C1 segment of cervical spinal cord (tissue), 14 donors: ENCODE measurements at places on chromosomes 5 and 9.

DNA sequence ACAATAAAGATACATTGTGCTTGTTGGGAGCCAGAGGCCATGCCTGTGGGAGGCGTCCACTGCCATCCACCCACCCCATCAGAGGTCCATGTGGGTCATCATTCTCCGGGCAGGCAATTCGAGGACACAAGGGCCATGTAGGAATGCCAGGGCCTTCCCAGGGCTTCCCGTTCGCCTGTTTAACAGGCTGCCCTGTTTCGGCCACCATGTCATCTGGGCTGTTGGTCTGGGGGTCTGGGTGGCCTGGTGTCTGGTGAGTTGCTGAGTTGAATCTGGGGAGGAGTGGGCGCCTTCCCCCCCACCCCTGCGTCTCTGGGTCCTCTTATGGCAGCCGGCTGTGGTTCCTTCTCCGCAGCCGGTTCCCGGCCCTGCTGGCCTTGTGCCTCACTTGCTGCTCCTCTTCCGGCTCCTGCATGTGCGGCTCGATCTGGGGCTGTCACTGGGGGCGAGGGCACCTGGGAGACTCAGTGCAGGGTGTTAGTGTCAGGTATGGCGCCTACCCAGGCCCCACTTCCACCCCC, 117.4 kb downstream of the WNK2 start:
- DNase-seq, result no peak

GRCh38 chr9:20569525-20569924, 52.8 kb downstream of the MLLT3 start:
- DNase-seq, result no peak

DNA sequence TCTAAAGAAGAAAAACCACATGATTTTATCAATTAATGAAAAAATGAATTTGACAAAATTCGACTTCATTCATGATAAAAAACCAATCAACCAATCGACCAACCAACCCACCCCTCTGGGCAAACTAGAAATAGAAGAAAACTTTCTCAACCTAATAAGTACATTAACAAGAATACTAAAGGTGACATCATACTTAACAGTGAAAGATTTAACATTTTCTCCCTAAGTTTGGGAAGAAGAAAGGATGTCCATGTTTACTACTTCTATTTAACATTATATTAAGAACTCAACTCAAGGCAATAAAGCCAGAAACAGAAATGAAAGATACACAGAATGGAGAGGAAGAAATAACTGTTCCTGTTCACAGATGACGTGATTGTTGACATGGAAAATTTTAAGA, 476.1 kb upstream of the MEF2C start:
- no peak for DNase-seq

GRCh38 chr9:110104261-110104809, 103.6 kb downstream of the C9orf152 start:
- no peak for DNase-seq

GRCh38 chr9:96158909-96159575, 142.9 kb downstream of the HSD17B3 start:
- no peak for DNase-seq

DNA sequence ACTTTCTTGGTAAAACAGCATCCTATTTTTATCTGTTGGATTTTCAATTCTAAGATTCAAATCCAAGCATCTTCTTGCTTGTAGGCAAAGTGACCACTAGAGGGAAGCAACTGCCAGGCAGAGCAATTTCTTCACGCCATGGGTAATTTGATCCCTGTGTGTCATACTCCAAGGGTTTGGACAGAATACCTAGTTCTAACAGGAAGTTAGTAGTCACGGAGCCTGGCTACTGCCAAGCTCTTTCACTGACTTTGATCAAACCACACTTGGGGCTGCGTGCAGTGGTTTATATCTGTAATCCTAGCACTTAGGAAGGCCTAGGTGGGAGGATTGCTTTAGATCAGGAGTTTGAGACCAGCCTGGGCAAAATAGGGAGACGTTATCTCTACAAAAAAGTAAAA, 473.6 kb upstream of the TNC start:
- DNase-seq, result no peak

DNA sequence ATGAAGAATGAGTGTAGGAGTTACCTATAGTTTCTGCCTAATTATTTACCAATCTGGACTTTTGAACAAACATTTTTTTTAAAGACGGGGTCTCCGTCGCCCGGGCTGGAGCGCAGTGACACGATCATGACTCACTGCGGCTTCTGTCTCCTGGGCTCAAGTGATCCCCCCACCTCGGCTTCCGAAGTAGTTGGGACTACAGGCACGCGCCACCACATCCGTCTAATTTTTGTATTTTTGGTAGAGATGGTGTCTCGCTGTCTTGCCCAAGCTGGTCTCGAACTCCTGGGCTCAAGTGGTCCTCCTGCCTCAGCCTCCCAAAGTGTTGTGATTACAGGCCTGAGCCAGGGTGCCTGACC, 1.5 kb downstream of the CTNNA1 start:
- DNase-seq, result no peak

GRCh38 chr5:54563083-54563761, 45.7 kb downstream of the SNX18 start:
- no peak for DNase-seq

DNA sequence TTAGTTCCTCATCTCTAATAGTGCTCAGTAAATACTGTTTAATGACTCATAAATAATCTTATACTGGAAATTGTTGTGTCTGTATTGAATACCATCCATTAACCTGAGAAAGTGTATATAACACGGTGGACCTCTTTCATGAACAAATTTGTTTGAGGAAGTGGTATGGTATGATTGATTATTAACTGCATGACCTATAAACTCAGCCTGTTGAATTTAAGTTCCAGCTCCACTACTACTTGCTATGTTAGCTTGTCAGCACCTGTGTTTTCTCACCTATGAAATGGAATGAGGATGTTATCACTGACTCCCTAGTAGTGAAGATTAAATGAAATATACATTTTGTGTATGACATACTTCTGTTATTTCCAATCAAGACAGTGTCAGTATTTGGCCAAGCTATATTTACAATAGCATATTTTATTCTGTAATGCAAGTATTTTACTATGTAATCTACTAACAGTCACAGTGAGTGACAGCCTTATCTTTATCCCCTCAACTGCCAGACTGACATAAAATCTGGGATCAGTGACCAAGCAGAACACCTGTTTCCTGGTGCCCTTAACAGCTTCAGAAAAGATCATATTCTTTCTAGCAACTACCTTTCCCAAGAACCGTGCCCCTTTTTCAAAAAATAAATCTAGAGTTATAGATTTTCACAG, 77.3 kb upstream of the ITGA1 start:
- DNase-seq, result no peak

DNA sequence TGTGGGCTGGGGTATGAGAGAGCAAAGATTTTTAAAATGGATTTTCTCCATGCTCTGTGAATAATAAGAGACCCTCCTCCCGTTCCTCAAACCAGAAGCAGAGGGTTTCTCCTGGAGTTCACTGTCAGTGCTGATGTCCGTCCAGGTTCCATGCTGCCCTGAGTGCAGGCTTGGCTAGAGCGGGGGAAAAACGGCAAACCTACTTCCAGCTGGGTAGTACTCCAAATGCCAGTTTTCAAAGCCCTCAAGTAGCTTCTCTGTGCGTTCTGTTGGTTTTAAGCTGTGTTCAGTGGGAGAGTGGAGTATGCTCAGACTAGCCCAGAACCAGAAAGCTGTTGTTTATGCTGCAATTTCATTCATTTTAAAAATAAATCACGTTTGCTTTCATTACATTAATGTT, 40.3 kb downstream of the RASGEF1C start:
- DNase-seq, result no peak

DNA sequence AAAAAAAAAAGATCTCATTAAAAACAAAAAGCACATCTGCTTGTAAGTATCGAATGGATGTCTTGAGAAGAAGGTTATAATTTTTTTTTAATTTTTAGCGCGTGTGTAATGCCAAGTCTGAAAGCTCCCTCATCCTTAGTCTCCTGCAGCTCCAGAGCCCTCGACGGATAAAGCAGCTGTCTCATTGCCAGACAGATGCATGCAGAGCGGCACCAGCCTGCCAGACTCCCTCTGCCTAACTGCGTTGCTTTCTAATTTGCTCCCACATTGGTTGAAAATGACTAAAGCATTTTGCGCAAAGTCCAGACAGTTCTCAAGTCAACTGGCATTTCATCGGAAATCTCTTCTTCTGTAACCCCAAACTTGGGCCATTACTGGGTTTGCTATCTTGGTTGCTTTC, 29.4 kb downstream of the OLFM1 start:
- DNase-seq, result no peak

- no peak for DNase-seq
Observed at GRCh38 chr5:88890070-88890781, 7.2 kb upstream of the MEF2C start.

DNA sequence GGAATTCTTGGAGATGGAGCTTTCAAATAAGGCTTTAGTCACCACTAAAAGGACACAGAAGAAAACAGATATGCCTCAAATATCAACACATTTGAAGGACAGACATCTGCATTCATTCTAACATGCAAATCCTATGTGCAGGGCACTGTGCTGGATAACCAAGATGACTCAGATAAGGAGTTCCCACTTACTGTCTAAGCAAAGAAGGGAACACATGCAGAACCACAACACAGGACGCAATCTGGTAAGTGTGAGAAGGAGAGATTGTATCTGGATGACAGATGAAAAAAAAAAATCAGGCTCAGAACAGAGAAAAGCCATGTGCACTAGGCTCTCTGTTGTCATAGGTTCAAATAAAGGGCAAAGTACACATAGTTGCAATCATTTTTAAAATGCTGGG, 42.5 kb downstream of the ELAVL2 start:
- no peak for DNase-seq

- no peak for DNase-seq
Observed at GRCh38 chr5:141484641-141485311, at the start of gene PCDHGC4. PCDHGC4 (plus strand) TSS chr5:141485030; CDS start chr5:141485174, 144 bp downstream.

GRCh38 chr5:1826235-1826980, 25.2 kb downstream of the NDUFS6 start:
- no peak for DNase-seq

GRCh38 chr5:67221487-67222242, 25.1 kb upstream of the CD180 start:
- DNase-seq, result no peak

DNA sequence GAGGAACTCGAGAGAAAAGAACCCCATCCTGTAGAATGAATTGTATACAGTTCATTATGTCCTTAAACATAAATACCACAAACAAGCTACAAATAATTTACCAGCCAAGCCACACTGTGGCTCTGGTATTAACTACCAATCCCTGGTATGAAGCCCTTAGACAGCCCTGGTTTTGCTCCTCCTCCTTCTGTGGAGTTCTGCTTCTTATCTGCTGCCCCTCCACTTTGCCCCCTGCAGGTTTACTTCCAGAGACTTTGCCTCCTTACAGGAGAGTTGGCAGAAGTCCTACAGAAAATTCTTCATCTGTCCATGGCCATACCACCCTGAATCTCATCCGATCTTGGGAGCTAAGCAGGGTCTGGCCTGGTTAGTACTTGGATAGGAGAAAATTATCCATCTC, 219.8 kb downstream of the ACTL7B start:
- no peak for DNase-seq

DNA sequence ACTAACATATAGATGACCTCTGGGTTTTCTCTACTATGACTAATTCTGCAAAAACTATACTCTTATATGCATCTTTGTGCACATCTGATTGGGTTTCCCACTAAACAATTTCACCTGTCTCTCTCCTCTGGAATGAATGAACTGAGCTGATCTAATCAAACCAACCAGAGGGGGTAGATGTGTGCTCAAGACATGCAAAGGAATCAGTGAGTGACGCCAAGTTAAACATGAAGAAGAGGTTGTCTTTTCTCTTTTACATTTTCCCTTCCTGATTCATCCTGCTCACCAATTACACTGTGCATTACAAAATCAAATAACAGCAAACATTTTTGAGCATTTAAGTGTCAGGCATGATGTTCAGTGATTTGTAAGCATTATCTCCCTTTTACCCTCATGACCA, 29.6 kb upstream of the GRXCR2 start:
- DNase-seq, result no peak

GRCh38 chr9:107177857-107178256, 105.2 kb upstream of the RAD23B start:
- DNase-seq, result no peak

DNA sequence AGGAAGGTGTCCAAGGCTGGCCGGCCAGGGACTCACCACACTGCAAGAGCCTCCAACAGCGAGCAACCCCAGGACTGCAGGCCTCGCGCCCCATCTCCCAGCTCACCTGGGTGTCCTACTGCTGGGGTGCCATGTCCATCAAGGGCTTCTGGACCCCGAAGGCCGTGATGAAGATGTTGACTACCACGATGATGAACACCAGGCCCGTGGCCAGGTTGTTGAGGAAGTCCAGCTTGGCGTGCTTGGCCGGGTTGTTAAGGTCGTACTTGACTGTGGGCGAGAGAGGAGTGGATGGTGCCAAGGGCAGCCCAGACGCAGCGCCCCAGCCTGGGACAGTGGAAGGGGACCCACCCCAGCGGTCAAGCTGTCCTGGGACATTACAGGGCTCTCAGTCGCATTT, 9.3 kb downstream of the NINJ1 start:
- no peak for DNase-seq

DNA sequence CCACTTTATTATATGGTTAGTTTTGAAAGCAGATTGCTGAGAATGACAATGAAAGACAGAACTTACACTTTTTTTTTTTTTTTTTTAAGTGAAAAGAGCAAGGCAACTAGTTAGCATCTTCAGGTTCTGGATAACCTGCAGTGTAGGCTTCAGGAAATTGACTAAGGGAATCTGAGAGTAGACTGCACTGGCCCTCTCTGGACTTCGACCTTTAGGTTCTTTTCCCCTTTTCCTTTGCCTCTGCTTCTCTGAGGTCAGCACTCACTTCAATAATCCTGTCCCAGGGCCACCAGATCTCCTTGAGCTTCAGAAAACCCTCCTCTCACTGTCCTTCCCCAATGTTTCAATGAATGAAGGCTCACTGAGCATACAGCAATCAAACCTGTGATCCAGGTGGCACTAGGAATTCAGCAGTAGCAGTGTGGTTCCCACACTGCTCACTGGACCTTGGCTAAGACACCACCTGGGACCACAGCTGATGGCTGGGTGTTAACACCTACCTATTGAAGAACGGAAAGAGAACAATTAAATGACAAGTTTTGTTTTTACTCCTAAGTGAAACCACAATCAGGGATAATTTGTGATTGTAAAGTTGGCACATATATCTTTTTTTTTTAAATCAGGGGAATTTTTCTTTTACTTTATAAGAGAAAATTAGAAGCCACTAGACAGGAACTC, 85.8 kb upstream of the IL6ST start:
- no peak for DNase-seq

DNA sequence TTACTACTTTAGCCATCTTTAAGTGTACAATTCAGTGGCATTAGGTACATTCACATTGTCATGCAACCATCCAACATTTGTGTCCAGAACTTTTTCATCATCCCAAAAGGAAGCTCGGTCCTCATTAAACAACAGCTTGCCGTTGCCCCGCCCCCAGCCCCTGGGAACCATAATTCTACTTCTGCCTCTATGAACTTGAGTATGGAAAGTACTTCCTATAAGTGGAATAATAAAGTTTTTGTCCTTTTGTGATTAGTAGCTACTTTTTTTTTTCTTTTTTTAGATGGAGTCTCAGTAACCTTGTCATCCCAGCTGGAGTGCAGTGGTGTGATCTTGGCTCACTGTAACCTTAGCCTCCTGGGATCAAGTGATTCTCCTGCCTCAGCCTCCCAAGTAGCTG, 5.0 kb downstream of the GBGT1 start:
- no peak for DNase-seq
